Femur (tissue), 1 donor: ENCODE measurements at places on chromosomes 16 and 17.

DNA sequence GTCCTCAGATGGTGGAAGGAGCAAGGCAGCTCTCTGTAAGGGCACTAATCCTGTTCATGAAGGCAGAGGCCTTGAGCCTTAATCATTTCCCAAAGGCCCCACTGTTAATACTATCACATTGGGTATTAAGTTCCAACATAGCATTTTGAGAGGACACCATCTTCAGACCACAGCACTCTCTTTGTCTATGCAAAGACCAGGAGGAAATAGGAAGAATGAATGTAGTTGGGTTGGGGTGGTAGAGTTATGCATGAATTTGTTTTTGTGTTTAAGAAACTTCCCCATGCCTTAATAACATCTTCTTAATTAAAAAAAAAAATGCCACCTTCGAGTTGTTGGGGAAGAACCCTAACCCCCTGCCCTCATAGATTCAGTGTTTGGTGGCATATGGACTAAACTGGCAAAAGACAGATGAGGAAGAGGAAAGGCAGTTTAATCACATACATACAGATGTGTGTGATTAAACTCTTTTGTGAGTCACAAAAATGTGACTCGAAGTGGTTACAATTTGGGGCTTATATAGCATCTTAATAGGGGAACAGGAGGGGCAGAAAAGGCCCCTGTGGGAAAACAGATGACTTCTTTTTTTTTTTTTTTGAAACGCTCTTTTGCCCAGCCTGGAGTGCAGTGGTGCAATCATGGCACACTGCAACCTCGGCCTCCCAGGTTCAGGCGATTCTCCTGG, 35.0 kb upstream of the SLC5A10 start:
- DNase-seq = no peak

- DNase-seq = no peak
Measured at GRCh38 chr17:7133424-7133823, 18.8 kb upstream of the ASGR2 start.

- no peak for DNase-seq
Measured at GRCh38 chr17:73669771-73670170, 25.5 kb upstream of the SDK2 start.

GRCh38 chr16:1469693-1470201, 5.1 kb downstream of the CLCN7 start:
- DNase-seq = no peak

GRCh38 chr16:2183671-2184070, 12.7 kb downstream of the CASKIN1 start:
- no peak for DNase-seq
